Amygdala (tissue), 56 donors: ENCODE measurements at places on chromosomes 1 and 21.

DNA sequence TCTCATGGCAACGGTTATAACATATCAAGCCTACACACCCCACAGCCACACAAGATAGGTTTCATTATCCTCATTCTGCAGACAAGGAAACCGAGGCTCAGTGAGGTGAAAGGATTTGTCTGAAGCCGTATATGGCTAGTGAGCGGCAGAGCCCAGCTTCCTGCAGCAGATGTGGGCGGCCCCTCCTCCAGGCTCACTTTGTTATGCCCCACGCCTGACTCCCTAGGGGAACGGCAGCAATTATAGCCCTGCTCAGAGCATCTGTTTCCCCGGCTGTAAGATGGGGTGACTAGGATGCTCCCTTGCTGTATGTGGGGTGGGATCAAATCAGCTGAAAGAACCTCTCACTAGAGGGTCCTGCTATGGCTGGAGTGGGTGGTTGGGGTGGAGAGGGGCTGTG lies 22.1 kb downstream of the GRHL3 start:
- DNase-seq = no peak

DNA sequence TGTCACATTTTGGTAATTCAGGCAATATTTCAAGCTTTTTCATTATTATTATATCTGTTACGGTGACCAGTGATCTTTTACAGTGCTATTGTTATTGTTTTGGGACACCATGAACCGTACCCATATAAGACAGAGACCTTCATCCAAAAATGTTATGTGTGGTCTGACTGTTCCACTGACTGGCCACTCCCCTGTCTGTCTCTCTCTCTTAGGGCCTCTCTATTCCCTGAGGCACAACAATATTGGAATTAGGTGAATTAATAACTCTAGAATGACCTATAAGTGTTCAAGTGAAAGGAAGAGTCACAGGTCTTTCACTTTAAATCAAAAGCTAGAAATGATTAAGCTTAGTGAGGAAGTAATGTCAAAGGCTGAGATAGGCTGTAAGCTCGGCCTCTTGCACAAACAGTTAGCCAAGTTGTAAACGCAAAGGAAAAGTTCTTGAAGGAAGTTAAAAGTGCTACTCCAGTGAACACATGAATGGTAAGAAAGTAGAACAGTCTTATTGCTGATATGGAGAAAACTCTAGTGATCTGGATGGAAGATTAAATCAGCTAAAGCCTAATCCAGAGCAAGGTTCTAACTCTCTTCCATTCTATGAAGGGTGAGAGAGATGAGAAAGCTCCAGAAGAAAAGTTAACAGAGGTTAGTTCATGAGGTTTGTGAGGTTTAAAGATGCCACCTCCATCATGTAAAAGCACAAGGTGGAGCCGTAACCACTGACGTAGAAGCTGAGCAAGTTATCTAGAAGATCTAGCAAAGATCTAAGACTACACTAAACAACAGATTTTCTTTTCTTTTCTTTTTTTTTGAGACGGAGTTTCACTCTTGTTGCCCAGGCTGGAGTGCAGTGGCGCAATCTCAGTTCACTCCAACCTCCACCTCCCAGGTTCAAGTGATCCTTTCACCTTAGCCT lies 19.7 kb upstream of the DIPK1A start:
- DNase-seq = no peak

- no peak for DNase-seq
Measured at GRCh38 chr1:89725011-89725370, 92.1 kb downstream of the LRRC8C start.

DNA sequence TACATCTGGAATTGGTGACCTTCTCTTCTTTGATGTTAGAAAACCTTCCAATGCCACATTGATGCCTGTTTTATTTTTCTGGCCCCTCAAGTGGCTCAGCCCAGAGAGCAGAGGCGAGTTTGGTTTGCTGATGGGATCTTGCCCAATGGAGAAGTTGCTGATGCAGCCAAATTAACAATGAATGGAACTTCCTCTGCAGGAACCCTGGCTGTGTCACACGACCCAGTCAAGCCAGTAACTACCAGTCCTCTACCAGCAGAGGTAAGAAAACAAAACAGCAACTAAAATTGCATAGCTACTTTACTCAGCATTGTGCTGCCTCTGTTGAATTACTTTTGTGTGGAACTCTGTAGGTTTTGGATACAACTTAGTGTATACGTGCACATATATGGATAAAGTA lies 97.6 kb downstream of the CC2D1B start:
- DNase-seq = no peak

- no peak for DNase-seq
Measured at GRCh38 chr1:981491-981954, 370 bp downstream of the PERM1 start.

- DNase-seq = no peak
Measured at GRCh38 chr1:8040586-8040985, 14.5 kb upstream of the ERRFI1 start.

DNA sequence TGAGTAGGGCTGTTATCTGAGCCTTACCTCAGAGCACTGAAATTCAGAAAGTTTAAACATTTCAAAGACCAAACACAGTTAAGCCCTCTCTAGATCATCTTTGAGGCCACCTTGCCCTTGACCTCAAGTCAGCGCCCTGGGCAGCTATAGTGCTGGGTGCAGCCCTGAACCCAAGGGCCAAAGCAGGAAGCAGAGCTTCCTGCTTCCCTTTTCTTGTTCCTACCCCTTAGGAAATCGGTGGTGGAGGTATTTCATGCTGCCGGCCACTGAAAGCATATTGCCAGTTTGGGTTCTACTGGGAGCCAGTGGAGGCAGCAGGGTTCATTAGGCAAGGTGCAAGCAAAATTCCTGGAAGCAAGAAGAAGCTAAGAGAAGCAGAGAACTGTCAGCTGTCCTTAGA lies 26.1 kb downstream of the CD244 start:
- no peak for DNase-seq

DNA sequence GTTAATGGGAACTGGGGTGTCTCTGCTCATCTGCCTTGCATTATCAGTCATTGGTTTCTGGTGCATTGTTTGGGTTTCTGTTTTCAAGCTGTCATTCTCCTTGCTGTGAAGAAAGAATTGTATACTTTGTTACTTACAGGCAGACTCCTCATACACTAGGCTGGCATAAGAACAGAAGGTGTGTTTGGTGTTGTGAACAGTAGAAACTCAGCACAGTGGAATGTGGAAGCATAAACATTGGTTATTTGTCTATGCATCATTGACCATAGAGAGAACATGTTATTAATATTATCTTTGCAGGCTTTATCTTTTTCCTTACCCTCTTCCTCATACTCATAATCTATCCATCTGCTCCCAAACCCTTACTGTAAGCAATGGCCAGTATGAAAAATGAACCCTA lies 18.2 kb downstream of the C1orf87 start:
- DNase-seq = no peak

DNA sequence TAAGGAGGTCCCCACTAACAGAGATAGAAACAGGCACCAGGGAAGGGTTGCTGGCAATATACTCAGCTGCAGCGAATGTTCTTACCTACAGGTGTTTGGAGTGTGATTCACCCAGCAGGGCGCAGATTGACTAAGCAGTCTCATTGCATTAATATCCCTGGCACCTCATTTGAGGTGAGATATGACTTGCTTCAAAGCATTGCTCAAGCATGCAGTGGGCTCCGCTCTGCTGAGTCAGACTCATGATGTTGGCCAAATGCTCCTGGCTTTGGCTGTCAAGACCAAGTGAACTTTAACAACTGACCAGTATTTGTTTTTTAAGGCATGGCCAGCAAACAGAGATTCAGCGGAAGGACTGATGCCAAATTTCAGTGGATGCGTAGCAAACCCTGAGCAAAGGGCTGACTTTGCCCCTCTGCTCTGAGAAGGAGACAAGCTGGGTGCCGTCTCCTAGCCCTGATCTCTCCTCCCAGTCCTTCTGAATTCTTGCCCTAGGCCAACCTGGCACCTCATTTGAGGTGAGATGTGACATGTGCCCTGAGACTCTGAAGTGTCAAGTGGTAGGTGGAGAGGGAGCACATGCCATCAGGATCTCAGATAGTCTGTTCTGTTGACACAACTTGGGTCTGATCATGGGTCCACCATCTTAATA lies 187.1 kb upstream of the COA6 start:
- DNase-seq = no peak

DNA sequence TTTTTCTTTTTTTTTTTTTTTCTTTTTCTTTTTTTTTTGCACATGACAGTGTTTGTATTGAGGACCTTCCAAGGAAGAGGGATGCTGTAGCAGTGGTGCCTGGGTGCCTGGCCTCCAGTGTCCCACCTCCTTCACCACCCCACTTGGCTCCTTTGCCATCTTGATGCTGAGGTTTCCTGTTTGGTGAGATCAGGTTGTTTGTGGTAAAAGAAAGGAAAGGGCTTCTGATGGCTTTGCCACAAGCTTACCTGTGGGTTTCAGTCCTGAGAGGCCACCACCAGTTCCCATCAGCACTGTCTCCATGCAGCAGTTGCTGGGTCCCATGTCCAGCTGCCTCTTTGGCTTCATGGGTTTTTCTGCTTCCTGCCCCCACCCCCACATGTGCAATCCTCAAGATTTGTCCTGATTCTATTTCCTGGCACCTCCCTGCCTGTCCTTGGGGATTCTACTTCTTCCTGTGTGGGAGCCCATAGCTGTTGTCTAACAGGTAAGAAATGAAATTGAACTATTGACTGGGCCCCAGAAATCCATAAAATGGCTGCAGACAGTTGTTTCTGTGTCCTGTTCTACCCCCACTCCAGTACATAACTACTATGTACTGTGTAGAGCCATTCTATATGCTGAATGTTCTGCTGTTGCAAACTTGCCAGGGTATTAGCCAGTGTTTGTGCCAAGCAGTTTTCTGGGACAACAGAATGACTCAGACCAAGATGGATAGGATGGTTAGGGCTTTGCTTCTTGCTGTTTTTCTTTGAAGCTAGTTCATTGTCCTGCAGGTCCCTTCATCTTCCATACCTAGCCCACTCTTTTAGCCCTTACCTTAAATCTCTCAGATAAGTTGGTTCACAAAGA lies 4.2 kb upstream of the CCDC28B start:
- DNase-seq = no peak

DNA sequence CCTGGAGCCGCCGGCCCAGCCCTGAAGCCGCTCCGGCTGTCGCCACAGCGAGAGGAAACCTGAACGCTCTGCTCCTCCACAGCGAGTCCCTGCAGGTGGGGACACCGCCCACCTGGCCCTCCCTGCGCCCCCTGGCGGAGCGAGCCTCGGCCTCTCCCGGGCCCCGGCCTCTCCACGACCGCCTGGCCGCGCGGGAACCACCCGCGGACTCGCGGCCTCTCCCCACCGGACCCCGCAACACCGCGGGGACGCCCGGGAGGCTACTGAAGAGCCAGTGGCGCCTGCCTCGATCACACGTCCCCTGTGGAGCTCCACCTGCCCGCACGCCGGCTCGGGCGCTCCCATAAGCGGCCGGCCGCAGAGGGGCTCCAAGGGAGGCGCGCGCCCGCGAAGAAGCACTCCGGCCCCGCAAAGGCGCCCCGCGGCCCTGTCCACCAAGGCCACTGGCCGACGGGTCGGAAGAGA lies 109.6 kb downstream of the KCNN3 start:
- no peak for DNase-seq

DNA sequence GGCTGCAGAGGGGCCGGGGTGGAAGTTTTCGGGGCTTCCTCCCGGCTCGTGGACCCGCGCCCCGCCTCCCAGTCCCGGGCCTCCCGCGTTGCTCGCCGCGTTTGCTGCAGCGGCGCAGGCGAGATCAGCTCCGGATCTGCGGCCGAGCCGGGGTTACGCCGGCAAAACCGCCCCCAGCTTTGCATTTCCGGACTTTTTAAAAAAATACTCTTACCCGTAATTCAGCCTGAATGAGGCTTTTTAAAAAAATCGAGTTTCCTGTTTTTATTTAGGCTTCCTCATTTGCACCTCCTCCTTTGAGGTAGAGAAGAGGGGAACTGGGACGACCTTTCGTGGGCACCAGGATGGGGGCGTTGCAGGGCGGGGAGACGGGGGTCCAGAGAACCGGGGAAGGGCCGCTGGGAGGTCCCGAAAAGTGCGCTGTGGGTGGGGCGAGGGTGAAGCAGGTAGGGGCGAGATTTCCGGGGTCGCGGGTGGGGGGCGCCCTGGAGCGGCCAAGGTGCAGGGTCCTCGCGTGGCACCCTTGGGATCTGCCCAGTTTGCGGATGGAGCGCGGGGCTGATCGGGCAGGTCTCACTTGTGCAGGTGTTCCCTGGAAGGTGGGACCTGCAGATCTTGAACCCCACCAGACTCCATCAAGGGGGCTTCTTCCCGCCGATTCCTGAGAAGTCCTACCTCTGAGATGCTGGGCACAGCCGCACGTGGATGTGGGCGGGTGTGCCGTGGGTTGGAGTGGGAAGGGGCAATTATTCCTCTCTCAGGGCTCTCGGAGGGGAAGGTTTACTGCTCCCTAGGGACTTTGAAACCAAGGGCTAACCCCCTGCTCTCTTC lies 1.1 kb downstream of the PIK3CD start:
- DNase-seq = no peak

DNA sequence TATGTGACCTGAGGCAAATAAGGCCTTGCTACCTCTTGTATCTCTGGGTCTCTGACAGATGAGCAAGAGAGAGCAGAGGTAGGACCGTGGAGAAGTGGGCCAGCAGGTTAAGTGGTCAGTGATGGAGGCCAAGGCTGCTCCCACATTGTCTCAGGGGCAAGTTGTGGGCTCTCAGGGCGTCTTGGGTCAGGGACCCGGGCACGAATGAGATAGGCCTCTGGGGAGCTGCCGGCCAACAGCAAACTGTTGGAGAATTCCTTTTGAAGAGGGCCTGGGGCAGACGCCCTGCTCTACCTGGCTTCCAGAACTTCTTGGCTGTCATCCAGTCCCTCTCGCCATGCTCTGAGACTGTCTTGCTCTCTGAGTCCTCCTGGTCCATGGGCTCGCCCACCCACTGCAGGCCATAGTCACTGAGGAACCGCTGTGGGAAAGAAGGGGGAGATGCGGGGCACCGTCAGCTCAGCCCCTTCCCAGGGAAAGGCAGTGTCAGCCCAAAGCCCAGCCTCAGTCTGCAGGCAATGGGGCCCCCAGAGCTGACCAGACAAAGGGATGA lies 12.4 kb downstream of the UBXN11 start:
- no peak for DNase-seq

DNA sequence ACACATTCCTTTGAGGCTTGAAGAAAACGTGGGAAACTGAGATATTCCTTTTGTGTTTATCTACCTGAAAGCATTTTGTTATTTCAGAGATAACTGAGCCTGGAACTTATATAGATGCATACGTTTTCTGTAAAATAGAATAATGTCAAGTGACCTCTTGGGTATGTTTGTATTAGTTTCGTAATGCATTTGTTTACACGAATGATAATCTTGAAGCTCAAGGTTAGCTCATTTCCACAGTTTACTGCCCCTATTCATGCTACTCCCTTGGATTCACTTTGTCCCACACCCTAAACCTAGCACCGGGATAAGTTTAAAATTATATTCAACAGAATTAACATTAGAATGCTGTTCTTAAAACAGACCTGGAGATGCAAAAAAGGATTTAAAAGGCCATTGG lies 54.4 kb downstream of the MRPL39 start:
- no peak for DNase-seq

GRCh38 chr1:25011275-25011674 lies 81.2 kb upstream of the RUNX3 start:
- DNase-seq = no peak

DNA sequence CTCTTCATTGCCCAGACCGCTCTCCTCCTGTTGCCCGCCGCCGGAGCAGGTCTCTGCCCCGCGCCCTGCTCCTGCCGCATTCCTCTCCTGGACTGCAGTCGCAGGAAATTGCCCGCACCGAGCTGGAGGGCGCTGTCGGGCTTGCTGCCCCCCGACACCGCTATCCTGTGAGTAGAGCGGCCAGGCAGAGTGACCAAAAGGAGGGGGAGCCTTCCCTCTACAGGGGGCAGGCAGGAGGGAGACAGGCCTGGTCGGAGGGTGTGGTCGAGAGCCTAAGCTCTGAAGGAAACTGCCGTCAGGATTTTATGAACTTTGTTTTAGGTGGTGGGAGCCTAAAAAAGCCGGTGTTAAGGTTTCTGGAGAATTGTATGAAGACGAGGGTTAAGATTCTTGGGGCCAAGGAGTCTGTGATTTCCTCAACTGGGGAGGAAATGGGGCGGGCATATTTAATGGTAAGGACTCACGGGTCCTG lies 517 bp downstream of the LRIG2 start:
- DNase-seq = no peak
